ENCODE measurements at places on chromosomes 5 and 9.

GRCh38 chr9:131622523-131622922, 77.2 kb downstream of the PRRT1B start:
- DNase-seq = no peak

GRCh38 chr5:99706160-99706559, 777.4 kb upstream of the CHD1 start:
- no peak for DNase-seq

GRCh38 chr5:80934751-80935150, 25.4 kb upstream of the RASGRF2 start:
- no peak for DNase-seq

DNA sequence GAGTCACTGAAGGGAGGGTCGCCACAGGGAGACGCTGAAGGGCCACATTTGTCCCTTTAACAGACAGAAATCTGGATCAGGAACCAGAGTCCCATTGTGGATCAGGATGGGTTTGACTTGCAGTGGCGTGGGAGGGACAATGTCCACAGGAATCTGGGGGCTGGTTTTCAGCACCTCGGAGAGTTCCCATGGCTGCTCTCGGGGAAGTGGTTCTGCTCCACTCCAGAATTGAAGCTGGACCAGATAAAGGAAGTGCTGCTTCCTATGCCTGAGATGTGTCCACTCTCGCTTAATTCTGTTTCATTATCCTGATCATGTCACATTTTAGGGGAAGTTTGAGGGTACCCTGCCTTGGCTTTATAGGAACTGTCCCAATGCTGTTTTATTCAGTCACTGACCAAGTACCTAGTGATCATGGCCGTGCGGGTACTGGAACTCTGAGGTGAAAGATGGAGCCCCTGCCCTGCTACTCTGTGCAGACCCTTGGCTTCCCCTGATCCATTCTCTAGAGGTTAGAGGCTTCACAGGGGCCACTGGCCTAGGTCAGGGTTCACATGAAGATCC, 28.7 kb downstream of the ENHO start:
- no peak for DNase-seq

DNA sequence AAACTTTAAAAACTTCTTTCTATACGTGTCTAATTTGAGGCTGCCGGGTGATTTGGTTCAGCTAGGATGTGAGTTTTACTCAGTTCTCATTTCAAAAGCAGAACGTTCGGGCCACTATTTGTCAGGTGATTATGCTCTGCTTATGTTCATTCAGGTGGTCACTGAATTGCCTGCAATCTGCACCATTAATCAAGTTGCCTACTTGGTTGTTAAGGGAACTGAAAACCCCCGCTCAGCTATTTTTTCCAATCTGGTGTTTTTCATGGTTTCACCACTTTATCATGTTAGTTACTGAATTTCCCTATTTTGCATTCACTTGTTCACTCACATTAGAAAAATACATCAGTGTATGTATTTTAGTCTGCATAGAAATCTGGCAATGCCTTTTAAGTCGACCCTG, 523.0 kb downstream of the CSNK1G3 start:
- no peak for DNase-seq

GRCh38 chr9:10260501-10260900, 352.3 kb downstream of the PTPRD start:
- DNase-seq = no peak

DNA sequence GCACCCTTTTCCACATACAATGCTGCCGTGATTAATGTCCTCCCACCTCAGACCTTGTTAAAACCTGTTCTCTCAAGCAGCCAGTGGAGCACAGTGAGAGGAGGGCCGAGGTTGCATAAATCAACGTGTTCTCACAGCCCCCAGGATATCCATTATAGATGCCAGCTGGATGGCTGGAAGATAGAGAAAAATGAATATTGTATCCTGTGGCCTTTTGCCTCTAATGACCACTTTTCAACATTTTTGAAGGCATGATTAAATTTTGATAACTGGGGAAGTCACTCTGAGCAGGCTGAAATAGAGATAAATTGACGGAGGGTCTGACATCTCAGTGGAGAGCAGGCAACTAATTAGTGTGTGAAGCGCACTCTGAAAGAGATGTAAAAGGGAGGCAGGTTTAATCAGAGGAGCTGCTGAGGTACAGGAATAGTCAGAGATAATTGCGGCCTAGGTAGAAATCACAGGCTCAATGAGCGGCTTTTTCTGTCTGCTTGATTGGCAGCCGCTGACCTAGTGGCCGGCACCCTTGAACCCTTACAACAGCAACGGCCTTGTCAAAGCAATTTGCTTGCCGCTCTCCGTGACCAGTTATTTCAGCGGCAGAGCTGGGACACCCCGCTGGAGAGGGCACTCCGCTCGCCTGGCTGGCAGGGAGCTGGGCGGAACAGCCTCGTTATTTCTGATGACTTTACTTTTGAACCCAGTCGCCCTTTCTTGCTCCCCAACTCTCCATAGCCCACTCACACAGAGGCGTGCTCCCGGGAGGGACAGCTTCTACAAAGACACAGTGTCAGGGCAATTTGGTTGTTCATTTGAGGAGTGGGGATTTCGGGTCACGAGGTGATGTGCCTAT, 560.7 kb downstream of the PSAT1 start:
- no peak for DNase-seq

GRCh38 chr5:107294211-107294550, 376.6 kb downstream of the EFNA5 start:
- DNase-seq = no peak

DNA sequence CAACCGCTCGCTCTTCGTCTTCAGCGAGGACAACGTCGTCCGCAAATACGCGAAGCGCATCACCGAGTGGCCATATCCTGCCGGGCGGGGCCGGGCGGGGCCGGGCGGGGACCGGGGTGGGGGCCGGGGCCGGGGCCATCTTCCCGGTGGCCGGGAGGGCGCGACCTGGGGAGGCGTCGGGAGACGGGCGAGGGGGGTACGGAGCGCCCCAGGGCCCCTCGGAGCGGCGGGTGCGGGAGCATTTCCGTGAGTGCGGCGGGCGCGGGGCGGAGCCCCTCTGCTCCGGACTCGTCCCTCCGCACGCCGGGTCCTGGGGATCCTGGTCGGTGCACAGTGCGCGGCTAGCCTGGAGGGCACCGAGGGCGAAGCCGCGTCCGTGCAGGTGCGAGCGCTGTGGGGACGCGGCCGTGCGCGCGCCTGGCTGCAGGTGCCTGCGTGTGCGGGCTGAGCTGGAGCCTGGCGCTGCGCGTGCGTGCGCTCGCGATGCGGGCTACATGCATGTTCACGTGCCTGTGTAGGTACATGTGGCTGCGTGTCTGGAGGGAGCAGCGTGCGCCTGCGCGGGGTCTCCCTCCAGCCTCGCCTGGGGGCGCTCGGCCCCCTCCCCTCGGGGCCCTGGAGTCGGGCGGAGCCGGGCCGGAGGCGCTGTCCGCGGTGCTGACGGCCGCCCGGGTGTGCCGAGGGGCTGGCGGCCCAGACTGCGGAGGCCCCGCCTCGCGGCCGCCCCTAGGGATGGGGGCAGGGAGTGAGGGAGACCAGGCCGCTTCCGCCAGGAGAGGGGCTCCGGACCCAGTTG, 762 bp downstream of the CACNA1B start:
- DNase-seq = no peak

- peak; percentile 60 for DNase-seq
Observed at GRCh38 chr5:1385395-1386273, 40.7 kb upstream of the CLPTM1L start.

GRCh38 chr9:73269430-73270101, 117.9 kb downstream of the ANXA1 start:
- no peak for DNase-seq

- DNase-seq = no peak
Observed at GRCh38 chr5:61866930-61867329, 439.1 kb upstream of the KIF2A start.

DNA sequence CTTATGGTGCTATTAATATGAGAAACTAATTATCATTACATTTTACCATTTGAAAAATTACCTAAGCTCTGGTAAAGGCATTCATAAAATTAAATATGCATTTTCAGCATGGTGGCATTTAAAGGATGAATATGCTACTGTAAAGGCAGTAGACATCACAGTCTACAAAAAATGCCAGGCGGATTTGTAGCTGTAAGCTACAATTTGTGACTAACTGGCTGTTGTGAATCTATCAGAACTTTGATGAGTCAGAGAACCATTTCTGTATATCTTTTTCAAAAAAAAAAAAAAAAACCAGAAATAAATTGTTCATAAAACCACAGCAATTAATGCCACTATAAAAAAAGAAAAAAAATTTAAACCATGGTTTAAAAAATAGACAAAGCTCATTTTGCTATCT, 186.3 kb downstream of the NFIB start:
- DNase-seq = no peak

DNA sequence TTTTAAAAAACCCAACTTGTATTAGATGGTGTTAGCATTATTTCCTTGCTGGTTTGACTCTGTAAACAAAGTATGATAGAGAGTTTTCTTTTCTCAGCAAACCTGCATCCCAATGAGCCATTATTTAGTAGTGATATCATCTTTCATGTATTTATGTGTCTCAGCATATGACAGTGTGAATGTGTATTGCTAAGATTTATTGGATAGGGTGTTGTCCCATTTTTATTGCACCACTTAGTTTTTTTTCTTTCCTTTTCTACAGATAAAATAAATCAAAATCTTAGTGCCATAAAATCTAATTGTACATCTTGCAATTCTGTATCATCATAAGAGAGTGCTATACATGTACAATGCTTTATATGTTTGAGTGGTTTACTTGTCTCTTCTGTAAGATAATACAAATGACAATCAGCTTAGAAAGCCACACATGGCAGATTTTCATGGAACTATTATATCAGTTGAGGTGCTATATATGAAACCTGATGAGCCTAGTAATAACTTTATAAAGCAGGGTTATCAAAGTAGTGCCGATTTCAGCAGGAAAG, 149.2 kb upstream of the CYLC2 start:
- no peak for DNase-seq

DNA sequence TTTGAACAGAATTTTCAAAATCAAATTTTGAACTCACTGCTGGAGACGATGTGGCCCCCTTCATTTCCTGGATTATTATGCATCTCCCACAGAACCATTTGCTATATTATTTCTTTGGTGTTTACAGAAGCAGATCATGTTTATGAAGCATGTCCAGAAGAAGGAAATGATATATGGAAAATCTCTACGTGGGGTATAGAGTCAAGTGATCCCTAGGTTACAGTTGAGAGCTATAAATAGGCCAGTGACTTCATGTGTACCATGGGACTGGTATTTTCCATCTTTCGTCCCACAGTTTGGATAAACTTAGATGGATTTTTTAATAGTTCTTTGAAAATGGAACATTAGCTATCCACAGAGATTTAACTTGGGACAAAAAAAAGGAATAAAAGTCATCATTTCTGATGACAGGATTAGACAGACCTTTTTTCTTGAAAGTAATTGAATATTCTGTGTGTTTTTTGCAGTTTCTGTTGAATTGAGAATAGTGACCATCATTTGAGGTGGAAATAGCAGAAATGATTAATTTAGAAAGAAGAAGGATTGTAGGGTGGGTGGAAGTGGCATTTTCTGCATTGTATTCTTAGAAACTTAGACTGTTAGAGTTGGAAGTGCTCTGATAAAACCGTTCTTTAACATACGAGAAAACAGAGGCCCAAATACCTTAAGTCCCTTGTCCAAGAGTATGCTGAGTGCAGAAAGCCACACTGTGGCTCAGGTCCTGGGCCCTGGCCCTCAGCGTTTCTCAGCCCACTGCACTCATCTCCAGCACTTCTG, 136.4 kb downstream of the PIP5K1B start:
- no peak for DNase-seq

- DNase-seq = no peak
Observed at GRCh38 chr5:52805615-52806014, 17.9 kb downstream of the ITGA1 start.

DNA sequence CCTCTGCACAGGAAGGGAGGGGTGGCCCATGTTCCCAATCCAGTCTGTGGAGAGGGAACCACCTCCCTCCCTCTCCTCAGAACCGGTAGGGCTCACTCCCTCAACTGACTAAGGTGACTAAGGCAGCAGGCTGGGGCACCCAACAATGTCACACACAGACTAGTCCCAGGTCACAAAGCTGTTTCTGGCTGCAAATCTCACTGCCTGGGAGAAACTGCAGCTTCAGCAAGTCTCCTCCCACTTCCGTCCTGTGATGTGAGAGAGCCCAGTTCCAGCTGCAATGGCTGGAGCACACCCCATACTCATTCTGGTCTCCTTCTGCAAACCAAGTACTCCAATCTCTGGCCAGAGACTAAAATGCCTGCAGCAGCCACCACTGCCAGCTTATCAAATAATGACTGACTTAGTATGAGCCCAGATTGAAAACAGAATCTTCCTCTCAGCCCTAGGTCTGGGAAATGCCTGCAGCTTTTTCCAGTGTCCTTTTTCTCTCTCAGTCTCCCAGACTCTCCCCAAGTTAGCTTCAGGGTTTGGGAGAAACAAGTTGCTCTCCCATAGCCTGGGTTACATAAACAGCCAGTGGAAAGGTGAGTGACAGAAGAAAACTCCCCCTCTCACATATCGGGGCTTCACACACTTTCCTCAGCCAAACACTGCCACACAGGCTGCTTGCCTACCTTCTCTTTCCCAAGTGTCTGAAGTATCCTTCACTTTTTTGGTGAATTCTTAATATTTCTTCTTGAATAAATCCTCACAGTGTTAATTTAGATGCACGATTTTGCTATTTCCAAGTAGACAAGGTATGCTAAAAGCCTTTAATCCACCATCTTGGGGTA, 247.4 kb upstream of the RASA1 start:
- DNase-seq = no peak

DNA sequence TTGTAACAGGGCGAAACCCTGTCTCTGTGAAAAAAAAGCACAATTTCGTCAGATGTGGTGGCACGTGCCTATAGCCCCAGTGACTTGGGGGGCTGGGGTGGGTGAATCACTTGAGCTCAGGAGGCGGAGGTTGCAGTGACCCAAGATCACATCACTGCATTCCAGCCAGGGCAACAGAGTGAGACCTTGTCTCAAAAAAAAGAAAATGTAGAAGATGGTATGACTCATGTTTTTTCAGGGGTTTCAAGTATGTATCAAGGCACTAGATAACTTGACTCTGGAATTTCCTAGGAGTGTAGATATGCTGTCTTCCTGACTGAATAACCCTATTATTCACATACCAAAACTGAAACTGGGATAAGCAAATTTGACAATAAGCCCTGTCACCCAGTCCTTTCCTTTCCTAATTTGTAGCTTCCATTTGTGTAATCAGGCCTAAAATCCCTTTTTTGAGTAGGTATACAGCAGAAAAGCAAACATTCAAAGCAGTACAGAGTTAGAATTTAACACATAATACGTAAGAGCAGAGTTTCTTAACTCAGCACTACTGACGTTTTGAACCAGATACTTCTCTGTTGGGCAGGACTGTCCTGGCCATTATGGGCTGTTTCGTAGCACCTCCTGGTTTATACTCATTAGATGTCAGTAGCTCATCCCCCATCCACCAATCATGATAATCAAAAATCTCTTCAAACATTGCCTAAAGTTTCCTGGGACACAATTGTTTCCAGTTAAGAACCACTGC, 17.3 kb upstream of the ANKRD18B start:
- DNase-seq = no peak

GRCh38 chr5:131265311-131265803, 1.5 kb downstream of the CDC42SE2 start:
- no peak for DNase-seq

GRCh38 chr5:178672630-178673029, 45.8 kb upstream of the CLK4 start:
- no peak for DNase-seq

GRCh38 chr5:142319560-142320429, 5.0 kb downstream of the SPRY4 start:
- DNase-seq = no peak
